ENCODE measurements at places on chromosomes 12 and 14.

DNA sequence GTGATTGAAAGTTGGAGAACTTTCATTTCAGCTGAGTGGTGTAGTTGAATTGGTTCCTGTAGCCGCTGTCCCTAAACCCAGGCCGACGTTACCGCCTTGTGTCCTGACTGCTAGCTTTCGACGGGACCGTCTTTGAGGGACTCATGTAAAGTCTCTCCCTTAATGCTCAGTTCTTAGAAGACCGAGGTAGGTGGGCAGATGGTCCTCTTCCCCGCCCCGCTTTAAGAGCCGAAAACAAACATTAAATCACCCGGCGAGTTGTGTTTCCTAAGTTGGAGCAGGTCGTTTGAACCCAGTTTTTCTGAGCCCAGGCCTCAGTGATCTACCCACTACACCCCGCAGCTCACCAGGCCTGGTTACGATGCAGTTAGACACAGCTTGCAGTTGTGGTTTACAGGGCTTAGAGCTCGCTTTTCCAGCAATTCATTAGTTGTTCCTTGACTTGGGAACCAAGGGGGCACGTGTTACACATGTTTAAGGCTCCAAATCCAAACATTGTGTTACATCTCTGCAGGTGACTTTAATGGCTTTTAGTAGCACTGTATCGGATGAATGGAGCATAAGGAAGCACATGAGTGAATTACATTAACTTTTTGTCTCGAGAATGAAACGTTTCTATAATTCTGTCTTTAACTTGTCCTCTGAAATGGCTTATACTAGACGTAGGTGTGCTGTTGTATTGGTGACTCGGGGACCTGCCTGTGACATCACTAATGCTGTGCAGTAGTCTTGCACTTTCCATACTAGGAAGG is 790 bp downstream of the NEDD1 start:
- DNase-seq, result peak; percentile 18

- no peak for DNase-seq
Observed at GRCh38 chr14:93999573-93999972, 2.5 kb downstream of the CCDC197 start.

DNA sequence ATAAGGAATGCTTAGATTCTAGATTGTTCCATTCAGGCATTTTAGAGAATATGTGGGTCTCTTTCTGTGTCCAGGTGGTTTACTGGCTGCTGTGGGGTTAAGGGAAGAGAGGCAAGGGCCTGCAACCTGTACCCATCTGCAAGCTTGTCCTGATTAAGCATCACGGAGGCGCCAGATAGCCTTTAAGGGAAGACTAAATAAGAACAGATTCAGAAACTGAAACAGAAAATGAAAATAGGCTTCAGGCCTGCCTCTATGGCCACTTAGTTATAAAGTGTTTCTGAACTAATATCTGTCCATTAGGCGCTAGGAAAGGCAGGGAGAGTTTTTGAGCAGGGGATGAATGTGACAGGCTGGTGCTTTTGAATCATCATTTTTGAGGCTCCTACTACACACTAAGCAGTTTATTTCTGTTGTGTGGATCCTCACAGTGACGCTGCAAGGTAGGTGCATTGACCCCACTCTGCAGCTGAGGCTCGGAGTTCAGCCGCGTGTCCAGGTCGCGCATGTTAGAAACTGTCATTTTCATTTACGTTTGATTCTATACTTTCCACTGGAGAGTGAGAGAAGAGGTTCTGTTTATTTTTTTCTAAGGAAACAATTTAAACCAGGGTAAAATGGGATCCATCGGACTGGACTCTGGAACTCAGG is 47.4 kb downstream of the SLC6A12 start:
- no peak for DNase-seq

DNA sequence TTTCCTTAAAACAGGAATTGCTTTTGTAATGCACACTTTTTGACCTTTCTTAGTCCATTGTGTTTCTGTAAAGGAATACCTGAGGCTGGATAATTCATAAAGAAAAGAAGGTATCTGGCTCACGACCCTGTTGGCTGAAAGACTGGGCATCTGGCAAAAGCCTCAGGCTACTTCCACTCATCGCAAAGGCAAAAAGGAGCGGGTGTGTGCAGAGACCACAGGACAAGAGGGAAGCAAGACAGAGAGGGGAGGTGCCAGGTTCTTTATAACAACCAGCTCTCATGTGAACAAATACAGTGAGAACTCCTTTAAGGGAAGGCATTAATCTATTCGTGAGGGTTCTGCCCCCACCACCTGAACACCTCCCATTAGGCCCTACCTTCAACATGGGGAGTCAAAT is 182.1 kb downstream of the C12orf50 start:
- DNase-seq, result no peak

GRCh38 chr12:57726151-57726883 is 12.2 kb downstream of the AGAP2 start:
- DNase-seq, result no peak

DNA sequence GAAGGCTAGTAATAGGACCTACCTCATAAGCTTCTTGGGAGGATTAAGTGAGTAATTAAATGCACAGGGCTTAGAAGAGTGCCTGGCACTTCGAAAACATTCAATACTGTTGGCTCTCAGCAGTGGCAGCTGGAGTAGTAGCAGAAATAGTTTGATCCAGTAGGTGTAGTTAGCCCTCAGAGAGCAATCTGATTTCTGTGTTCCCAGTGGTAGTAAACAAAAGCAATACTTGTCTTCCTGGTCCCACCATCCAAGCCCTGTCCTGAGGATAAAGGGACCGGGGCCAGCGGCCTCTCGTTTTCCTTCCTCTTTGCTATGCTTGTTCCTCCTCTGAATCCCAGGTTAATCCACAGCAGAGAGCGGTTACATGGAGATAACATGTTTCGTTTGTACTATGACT is 131.6 kb downstream of the SAMD4A start:
- DNase-seq, result no peak

GRCh38 chr12:104974626-104975290 is 11.4 kb upstream of the NOPCHAP1 start:
- no peak for DNase-seq

- DNase-seq, result no peak
Observed at GRCh38 chr14:28468191-28469151, 298.1 kb upstream of the FOXG1 start.

- no peak for DNase-seq
Observed at GRCh38 chr12:3150931-3151835, 74.0 kb downstream of the TSPAN9 start.

DNA sequence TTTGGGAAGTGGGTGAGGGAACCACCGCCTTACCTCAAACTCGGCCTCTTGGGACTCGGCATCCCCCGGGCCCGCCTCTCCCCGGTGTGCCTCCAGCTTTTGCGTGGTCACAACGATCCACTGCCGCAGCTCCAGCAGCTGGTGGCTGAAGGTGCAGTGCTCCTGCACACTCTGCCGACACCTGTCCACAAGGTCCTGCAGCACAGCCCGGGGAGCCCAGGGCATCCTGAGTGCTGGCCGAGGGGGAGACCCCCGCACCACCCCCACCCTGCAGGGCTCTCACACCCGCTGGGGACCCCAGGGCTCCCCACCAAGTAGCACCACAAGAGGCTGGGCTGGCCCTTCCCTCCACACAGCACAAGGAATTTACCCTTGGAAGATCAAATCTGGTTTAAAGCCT is 76.6 kb downstream of the SYNE3 start:
- no peak for DNase-seq

- DNase-seq, result no peak
Observed at GRCh38 chr12:104669851-104670337, 213.1 kb downstream of the CHST11 start.

- DNase-seq, result no peak
Observed at GRCh38 chr12:108360057-108360456, 20.9 kb upstream of the CMKLR1 start.

DNA sequence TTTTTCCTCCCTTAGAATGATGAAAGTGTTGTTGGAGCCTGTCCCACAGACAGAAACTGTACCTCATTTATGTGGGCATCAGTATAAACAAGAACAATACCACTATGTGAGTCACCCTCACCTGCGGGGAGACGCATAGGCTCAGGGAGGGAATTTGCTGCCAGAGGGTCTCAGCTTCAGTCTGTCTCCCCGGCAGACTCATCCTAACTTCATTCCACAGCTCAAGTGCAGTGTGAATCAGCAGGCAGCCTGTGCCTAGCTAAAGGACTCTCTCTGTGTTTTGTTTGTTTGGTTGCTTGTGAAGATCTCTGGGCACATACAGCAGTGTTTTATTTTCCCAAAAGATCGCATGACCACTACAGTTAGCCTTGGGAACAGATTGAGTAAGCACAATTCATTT is 98.9 kb downstream of the PRKCH start:
- DNase-seq, result no peak

- no peak for DNase-seq
Observed at GRCh38 chr12:104049903-104050356, at the start of gene GLT8D2. GLT8D2 (minus strand) TSS chr12:104050187; CDS start chr12:104019648, 30,539 bp downstream.

DNA sequence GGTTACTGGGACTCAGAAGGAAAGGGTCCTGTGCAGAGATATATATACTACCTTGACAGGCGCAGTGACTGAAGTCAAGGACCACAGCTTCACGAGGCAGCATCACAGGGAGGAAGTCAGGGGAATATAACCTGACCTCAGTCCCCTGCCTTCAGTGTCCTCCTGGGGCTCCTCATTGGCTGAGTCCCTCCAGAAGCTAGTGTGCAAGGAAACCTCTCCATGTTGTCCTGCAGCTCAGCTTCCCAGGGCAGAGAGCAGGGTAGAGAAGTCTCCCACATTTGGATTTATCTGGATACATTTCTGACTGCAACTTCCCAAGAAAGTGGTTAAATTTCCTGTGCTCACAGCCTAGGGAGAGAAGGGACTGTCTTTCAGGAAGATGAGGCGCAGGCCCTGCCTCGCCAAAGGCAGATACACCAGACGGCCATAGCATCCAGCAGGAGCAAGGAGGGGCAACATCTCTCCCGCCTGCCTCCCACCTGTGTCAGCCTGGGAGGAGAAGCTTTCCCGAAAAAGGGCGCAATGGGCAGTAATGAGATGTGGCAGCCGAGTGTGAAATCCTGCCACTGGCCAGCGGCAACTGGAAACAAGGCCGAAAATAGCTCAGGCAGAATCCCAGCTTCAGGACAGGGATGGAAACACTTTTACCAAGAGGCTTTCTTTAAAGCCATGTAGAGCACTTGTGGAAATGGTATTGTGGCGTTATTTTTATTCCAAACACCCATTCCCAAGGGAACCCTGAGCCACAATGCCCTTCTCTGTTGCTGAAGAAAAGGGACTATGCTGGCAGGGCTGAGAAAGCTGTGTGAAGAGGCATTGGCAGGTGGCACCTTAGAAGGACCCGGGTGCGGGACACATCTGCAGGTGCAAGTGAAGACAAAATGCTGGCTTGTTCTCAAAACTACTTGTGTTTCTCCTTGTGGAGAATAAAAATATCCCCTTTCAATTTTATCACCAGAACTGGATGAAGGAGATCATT is 54.9 kb upstream of the HIF1A start:
- DNase-seq, result no peak

GRCh38 chr14:69489495-69489894 is 5.0 kb downstream of the PLEKHD1 start:
- DNase-seq, result no peak

DNA sequence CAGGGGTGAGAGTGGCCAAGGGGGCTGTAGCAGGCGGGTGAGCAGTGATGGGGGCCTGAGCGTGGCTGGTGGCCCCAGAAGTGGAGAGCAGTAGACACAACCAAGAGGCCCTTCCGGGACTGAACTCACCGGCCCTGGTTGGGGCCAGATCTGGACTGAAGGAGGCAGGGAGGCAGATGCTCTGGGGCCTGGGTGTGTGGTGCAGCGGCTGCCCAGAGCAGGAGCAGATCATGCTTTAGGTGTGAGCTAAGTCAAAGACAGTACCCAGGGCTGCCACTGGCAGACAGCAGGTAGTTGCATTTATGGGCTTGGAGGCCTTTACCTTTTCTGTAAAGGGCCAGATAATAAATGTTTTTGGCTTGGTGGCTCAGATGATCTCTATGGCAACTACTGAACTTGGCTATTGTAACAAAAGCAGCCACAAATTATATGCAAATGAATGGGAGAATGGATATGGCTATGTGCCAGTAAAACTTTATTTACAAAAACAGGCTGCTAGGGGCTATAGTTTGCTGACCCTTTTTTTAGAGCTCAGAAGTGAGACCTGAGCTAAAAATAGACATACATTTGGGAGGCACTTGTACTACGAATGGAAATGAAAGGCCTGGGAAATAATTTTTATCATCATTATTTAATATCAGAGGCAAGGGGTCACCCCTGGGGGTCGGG is 25.6 kb downstream of the SETD1B start:
- DNase-seq, result no peak

GRCh38 chr14:34474187-34474679 is 12.2 kb upstream of the SPTSSA start:
- no peak for DNase-seq

- DNase-seq, result no peak
Observed at GRCh38 chr14:26841920-26842741, 244.3 kb upstream of the NOVA1 start.

DNA sequence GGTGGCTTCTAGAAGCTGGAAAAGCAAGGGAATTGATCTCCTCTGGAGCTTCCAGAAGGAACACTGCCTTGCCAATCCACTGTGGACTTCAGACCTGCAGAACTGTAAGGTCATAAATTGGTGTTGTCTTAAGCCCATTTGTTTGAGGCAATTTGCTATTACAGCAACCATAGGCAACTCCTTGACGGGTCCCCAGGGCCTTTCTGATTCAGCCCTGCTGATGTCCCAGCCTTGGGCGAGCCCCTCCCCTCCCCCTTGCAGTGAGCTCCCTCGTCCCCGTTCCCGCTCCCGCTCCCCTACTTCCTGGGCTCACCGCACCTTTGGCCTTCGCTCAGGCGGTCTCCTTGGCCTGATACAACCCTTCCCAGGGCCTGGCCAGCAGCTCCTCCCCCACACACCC is 18.9 kb upstream of the DIO3 start:
- no peak for DNase-seq

DNA sequence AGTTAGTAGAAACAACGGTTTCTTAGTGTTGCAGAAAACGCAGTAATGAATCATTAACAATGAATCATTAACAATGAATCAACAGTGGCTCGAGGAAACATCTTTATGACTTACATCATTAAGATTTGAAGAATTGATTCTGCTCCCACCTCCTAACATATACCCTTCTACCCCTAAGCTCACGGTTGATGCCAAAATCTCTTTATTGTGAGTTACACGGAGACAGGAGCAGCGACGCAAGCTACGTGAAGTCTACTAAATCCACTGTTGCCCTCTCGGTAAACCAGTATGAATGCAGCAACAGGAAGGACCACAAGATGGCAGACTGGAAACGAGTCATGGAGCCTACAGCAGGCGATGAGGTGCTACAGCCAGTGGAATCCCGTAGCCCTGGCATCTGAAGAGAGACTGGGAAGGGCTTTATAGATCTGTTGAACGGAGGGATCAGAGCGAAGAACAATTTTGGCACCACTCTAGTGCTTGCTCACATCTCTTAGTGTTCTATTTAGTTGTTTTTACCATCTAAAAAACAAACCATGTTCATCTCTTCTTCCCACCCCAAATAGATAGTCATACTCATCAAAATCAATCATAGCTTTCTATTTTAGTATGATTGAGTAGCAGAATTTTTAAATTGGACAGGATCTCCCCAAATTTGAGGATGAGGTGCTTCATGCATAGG is 332.7 kb downstream of the DUSP6 start:
- DNase-seq, result peak; percentile 83

- no peak for DNase-seq
Observed at GRCh38 chr14:77424862-77425261, 1.5 kb upstream of the NOXRED1 start.

All from SK-N-DZ (cell line).